Gastrocnemius medialis (tissue), 4 donors: ENCODE measurements at places on chromosomes 13 and 19. TPM values are rescaled to one million over a fixed set of nuclear protein-coding genes. Genes with fewer than 3 reads are reported as not detected.

LGALS4 gene
- total RNA-seq = 0.55 TPM

KCNN1 gene
- not detected for total RNA-seq

ADGRE3 gene
- total RNA-seq = not detected

ZNF541 gene
- not detected for total RNA-seq

TMPRSS9 gene
- not detected for total RNA-seq

BRME1 gene
- 0.41 TPM for total RNA-seq

CDC37 gene
- total RNA-seq = 178 TPM

NLRP4 gene
- not detected for total RNA-seq

ADPRHL1 gene
- 318 TPM for total RNA-seq

KLK4 gene
- not detected for total RNA-seq

STOML3 gene
- total RNA-seq = not detected
